Daoy (cell line): ENCODE measurements at places on chromosomes 13 and 19. TPM values are rescaled to one million over a fixed set of nuclear protein-coding genes. Genes with fewer than 3 reads are reported as not detected.
A peak's percentile ranks its signal among the peaks of the same experiment; 100 is the strongest.

- DNase-seq, result no peak
Measured at GRCh38 chr13:84032116-84032515, 149.8 kb upstream of the SLITRK1 start.

DNA sequence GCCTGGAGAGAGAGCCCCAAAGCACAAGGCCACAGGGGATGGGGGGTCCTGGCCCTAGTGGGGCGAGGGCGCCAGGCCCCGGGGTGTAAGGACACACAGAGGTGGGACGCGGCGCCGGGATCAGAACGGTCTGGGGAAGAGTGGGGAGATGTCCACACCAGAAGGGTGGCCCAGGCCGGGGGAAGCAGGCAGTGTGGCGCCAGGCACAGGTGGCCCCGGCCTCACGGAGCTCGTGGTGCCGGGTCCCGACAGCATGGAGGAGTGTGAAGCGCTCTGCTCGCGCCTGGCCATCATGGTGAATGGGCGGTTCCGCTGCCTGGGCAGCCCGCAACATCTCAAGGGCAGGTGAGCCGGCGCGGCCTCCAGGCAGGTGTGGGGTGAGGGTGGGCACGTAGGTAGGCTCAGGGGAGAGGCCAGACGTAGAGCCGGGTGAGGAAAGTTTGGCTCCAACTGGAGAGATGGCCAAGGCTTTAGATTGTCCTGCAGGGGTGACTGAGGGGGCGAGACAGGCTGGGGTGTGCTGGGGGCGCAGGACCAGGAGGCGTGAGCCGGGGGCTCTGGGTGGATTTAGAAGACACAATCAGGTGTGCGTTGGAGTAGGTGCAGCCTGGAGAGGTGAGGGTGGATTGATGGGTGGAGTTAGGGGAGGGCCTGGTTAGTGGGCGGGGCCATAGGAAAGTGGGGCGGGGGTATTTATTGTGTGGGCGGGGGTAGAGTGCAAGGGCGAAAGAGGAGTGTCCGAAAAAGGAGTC, 2.9 kb upstream of the ARHGAP45 start:
- no peak for DNase-seq

- no peak for DNase-seq
Measured at GRCh38 chr19:30519607-30520205, 147.5 kb downstream of the ZNF536 start.

DNA sequence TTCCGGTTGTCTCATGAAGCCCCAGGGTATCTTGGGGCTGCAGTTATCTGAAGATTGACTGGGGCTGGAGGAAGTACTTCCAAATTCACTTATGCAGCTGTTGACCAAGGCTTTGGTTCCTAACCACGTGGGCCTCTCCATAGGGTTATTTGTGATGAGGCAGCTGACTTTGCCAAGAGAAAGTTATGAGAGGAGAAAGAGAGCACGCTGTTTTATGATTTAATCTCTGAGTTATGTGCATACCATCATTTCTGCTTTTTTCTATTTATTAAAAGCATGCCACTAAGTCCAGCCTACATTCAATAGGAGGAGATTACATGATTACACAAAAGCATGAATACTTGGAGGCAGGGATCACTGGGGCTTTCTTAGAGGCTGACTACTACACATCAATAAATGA, 215.5 kb downstream of the NHLRC3 start:
- DNase-seq, result peak; percentile 1

The ERICH6B gene
- not detected in 2 replicates for total RNA-seq

The AP1M2 gene
- total RNA-seq, result 2.7 and 12.2 TPM in 2 replicates

- peak; percentile 39 for DNase-seq
Measured at GRCh38 chr19:18494267-18494607, 27.6 kb downstream of the ELL start.

- DNase-seq, result no peak
Measured at GRCh38 chr13:50078895-50079654, 63.8 kb downstream of the KCNRG start.

The PSPN gene
- total RNA-seq, result 1.1 and 1.6 TPM in 2 replicates

GRCh38 chr19:1744822-1745563, 8.3 kb upstream of the ONECUT3 start:
- DNase-seq, result no peak

- DNase-seq, result peak; percentile 30
Measured at GRCh38 chr19:8257052-8257443, 47.9 kb downstream of the CERS4 start.

The SUGP1 gene
- total RNA-seq, result 20.8 and 44.8 TPM in 2 replicates

The PEX11G gene
- total RNA-seq, result 0.60 and 1.0 TPM in 2 replicates

The ZNF823 gene
- 4.5 and 8.6 TPM in 2 replicates for total RNA-seq

The MBD3L3 gene
- not detected in 2 replicates for total RNA-seq

- peak; percentile 33 for DNase-seq
Measured at GRCh38 chr13:27808851-27809550, 16.7 kb downstream of the GSX1 start.

DNA sequence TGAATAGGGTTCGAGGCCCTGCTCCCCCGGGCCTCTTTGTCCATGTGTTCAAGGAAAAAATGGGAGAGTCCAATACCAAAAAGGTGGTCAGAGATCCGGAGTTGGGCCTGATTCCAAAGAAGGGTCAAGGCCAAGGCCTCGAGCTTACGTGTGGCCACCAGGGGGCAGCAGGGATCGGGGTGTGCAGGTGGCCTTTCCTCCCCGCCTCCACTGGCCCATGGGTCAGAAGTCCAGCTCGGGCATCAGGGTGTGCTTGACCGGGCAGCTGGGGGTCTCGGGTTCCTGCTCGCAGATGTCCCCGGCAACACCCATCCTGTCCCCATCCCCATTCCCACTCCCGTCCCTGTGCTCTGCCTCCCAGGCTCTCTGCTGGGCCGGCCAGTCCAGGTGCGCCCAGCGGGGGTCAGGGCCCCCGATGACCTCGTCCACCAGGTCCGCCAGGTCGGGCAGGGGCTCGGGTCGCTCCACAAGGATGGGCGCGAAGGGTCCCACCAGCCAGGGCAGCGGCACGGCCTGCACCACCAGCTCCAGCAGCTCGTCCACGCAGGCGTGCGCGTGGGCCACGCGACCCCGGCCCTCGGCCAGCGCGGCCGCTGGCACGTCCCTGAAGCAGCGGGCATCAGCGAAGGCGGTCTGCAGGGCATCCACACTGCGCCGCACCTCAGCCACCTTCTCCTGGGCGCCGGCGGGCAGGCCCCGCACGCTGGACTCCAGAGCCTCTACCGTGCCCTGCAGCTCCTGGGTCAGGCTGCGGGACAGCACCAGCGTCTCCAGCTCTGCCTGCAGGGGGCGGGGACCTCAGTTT, 5.2 kb upstream of the PLIN4 start:
- DNase-seq, result peak; percentile 58

The FOXO1 gene
- 3.8 and 5.0 TPM in 2 replicates for total RNA-seq

The RNF225 gene
- not detected in 2 replicates for total RNA-seq

- peak; percentile 79 for DNase-seq
Measured at GRCh38 chr19:18940769-18941627, at the start of gene HOMER3. HOMER3 (minus strand) TSS chr19:18941217; CDS start chr19:18938982, 2,235 bp downstream.

DNA sequence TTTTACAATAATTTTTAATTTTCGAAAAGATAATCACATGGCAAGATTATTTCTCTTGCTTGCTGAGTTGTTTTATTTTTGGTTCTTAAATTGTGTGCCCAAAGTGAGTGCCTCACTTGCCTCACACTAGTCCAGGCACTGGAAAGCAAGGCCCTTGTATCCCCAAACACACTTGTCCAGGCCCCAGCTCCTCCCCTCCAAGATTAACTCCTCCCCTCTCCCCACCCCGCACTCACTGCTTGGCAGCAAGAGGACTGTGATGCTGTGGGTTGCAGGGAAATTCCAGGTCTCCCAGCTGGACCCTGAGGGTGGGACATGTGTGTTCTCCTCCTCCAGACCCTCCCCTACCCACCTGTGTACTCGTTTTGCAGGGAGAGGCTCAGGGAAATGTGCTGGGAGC, 3.9 kb downstream of the SIGLEC12 start:
- DNase-seq, result no peak
